ENCODE measurements at places on chromosomes 6 and 20. TPM values are rescaled to one million over a fixed set of nuclear protein-coding genes. Genes with fewer than 3 reads are reported as not detected.

- DNase-seq = no peak
These were observed 1299.4 kb upstream of the MAP3K7 start for GRCh38 chr6:91886183-91886795.

DNA sequence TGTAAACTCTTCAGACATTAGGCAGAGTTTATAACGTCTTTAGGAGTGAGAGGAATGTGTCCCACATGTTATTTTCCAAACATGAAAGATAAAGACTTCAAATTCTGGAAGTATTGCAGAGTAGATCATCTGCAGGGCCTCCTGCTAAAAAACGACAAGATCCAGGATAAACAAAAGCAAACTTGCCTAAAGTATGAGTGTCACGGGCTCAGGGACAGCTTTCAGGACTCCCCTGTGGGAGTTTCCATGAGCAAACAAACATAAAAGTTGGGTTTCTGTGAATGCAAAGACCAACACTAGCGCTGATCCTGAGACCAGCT, 76.9 kb downstream of the TXNDC5 start:
- no peak for DNase-seq

GRCh38 chr6:7268816-7269555, 44.0 kb downstream of the SSR1 start:
- no peak for DNase-seq

DNA sequence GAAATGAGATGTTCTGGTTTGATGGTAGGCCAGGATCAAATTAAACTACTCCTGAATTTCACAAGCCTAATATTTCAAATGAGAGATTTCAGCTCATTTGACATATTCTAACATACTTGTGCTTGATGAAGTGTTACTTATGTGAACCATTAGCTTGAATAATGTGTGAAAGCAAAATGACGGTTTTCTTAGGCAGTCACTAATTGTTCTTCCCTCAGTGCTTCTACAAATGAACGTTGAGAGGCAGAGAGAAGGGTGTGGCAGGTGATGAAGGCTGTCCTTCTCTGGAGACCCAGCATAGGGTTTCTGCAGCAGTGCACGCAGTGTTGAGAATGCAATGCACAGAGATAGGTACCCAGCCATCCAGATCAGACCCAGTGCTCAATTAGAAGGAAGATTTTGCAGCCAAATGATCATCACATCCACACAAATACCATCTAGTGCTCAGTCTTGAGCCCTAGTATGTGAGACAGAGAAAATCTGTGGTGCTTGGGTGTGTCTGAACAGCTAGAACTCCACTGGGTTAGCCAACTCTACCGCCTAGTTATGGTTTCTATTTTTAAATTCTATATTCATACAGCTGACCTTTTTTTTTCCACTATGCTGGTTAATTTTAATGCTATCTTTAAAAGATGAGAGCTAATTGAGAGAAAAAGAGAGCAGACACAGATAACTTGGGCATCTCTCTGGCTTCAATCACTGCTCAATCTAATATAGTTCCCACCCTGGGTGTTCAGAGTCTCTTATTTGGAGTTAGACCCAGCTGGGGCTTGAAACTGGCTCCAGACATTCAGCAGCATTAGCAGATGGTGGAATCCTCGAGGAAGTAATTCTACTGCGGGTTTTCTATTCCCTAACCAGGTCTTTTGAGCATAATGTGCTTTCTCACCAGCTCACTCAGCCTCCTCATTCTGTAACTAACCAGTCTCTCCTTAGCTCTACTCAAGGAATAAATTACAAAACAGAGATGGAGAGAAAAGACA, 4.4 kb upstream of the MYLIP start:
- no peak for DNase-seq

GRCh38 chr20:112396-112795, 24.9 kb downstream of the DEFB125 start:
- DNase-seq = no peak

SLC35D3 gene
- not detected for total RNA-seq

DNA sequence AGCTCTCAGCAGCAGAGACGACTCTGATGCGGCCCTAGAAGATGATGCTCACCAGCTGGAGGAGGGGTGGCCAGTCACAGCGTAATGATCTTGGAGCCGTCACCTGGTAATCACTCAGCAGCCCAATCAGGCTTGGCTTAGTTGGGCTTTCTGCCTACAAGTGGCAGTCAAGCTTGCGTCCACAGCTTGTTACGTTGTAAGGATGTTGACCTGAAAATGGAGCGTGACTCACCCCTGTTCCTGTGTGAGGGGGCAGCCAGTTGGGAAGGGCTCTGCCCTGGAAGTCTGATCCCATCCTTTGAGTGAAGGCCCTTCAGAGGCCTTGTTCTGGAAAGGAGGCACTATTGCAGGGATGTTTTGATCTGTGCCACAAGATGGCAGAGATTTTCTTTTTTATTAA, 49.8 kb downstream of the SPATA2 start:
- no peak for DNase-seq

DNA sequence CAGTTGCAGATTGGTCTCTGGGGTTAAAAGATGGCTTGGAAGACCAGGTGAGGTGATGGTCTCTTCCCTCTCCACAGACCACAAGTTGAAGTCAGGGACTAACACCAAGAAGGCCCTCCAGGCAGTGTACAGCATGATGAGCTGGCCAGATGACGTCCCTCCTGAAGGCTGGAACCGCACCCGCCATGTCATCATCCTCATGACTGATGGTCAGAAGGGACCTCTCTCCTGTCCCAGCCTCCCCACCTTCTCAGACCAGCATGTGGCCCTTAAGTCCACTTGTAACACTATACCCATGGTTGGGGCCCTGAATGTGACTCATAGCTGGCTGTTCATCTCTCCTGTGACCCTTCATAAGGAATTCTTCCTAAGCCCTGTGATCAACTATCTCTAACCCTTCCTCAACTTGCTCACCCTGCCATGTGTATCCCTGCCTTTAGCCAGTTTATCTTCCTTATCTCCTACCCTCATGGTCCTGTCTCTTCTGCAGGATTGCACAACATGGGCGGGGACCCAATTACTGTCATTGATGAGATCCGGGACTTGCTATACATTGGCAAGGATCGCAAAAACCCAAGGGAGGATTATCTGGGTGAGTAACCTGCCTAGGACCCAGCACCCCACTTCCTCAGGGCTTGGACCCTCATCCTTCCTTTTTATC, 3.0 kb downstream of the CFB start:
- peak; percentile 52 for DNase-seq

WFDC12 gene
- not detected for total RNA-seq

PABPC1L gene
- 19.7 TPM for total RNA-seq

GRCh38 chr6:13538084-13538483, 36.3 kb upstream of the SIRT5 start:
- peak; percentile 34 for DNase-seq
